ENCODE measurements at places on chromosomes 4 and X.

GRCh38 chr4:56160636-56161035 is 211.9 kb downstream of the CEP135 start:
- DNase-seq, result peak; percentile 80

- no peak for DNase-seq
Observed at GRCh38 chr4:73872316-73873108, 3.3 kb downstream of the CXCL1 start.

DNA sequence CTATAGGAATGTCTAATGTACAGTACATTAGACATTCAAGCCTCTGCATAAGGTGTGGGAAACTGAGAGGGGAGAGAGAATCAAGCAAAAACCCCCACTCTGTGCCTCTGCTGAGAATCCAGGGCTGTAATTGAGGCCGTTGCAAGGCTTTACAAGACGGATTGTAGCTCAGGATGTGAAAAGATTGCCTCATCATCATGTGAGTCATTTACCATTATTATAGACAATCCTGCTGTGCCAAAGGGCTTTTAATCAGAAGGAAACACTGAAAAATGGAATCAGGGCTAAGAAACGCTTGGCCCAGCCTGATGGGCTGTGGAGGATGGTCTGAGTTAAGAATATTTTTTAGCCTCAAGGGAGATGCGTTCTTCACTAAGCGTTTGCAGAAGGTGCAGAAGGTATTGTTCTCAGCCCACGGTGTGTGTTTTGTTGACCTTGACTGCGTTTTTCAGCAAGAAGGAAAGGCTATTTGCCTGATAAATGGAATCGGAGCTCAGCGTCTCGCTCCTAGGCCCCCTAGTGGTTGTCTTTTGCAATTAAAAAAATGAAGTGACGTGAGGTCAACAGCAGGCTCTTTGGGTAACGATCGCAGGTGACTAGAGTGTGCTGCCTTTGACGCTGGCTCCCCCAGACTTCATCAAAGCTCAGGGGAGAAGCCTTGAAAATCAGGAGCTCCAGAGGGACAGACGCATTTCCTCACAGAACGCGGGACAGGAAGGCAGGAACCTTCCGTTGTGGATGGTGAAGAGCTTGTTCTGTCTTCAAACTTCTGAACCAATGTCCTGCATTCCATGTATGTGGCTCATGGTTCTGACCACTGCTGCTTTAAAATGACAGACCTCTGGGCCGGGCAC is 18.1 kb upstream of the CHRNA9 start:
- DNase-seq, result no peak

DNA sequence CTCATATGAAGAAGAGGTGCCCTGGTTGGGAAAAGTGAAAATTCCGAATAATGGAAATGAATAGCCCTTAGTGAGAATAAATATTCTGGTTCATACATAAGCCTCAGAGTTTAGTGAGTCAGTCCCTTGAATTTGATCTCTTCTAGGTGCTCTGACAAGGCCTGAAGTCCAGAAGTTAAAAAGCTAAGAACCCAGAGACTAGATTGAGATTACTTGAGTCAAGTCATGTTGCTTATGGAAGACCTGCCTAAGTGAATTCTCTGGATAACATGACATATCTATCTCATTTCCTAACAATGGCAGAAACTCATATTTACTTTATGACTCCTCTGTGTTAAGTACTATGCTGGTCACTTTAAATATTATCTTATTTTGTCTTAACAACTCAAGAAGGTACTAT is 10.5 kb upstream of the PRSS48 start:
- DNase-seq, result no peak

DNA sequence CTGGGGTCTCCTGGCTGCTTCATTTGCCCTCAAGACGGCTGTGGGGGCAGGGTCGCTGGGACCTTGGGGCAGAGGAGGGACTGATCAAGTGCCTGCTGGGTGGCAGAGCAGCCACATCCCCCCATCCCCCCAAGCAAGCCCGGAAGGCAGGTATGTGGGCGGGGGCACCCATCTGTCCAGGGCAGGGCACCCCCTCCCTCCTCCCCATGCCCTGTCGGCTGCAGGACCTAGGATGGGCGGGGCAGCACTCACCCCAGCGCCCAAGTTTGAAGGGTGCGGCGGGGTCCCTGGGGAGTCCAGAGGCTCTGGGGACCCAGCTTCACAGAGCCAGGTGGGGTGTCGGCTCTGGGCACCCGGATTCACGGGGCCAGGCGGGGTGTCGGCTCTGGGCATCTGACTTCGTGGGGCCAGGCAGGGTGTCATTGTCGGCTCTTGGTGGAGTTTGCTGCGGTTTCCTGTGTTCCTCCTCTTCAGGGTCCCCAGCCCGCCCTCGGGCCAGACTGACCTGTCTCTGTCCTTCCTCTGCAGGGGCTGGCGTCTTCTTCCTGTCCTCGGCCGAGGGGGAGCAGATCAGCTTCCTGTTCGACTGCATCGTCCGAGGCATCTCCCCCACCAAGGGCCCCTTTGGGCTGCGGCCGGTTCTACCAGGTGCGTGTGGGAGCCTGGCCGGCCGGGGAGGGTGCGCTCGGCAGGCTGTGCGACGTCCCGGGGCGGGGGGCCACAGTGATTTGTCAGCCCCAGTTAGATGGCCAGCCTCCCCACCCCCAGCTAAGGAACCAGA is 22.1 kb downstream of the DOK7 start:
- DNase-seq, result peak; percentile 53

DNA sequence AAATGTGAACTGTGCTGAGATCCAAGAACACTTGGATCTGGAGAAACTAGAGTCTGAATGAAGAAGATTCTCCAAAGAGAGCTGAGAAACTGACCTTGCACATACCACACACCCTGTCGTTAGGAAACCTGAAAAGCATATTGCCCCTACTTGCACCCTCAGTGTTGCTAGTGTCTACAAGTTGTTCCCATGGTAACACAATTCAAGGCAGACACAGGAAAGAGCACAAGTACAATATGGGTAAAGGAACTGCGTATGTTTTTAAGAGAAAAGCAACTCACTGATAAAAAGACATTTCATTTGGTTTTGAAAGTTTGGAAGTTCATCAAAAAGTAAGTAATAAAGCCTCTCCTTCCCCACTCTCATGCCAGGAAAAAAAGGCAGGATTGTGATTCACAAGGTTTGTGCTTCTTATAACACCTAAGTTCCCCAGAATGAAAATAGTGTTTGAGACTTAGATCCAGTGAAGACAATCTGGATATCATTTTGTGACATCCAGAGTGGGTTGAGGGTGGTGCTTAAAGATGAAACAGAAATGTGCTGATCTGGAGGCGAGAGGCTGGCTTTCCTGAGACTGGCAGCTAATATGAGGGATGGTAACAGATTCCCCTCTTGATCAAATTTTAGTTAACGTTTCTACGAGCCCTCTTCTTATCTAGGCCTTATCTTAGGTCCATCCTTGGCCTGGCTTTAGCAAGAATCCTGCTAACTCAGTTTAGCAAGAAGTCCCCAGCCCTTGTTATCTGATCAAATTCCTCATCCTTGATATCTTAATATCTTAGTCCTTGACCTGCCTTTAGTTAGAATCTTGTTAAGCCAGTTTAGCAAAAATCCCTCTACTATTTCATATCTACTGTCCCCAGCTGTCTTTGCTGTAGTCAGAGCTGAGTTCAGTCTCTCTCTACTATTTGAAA is 42.3 kb downstream of the NIPAL1 start:
- no peak for DNase-seq

DNA sequence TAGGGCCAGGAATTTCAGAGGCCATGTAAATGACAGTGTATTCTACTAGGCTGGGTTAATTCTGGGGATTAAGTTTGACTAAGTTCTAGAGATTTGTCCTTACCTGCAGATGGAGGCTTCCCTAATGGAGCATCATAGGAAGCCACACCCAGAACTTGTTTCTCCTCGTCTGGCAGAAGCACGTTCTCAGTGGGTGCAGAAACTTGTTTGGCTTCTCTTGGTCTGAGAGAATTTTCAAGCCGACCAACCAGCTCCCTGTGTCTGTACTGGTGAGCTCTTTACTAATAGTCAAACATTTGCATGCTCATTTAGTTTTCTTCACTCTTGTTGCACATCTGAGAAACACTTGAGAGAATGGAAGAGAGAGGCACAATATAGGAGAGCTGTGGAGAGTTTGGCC is 907 bp upstream of the ATP10D start:
- DNase-seq, result no peak

GRCh38 chr4:86449746-86450588 is 90.1 kb upstream of the MAPK10 start:
- no peak for DNase-seq

DNA sequence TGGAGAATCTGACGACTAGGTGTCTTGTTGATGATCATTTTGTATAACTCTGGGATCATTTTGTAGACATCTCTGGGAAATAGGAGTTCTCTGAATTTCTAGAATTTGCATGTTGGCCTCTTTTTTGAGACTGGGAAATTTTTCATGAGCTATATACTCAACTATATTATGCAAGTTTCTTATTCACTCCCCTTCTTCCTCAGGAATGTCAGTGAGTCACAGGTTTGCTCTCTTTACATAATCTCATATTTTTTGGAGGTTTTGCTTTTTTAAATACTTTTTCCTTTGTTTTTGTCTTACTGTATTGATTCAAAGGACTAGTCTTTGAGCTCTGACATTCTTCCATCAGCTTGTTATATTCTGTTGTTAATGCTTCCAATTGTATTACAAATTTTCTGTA is 1324.2 kb downstream of the TECRL start:
- no peak for DNase-seq

DNA sequence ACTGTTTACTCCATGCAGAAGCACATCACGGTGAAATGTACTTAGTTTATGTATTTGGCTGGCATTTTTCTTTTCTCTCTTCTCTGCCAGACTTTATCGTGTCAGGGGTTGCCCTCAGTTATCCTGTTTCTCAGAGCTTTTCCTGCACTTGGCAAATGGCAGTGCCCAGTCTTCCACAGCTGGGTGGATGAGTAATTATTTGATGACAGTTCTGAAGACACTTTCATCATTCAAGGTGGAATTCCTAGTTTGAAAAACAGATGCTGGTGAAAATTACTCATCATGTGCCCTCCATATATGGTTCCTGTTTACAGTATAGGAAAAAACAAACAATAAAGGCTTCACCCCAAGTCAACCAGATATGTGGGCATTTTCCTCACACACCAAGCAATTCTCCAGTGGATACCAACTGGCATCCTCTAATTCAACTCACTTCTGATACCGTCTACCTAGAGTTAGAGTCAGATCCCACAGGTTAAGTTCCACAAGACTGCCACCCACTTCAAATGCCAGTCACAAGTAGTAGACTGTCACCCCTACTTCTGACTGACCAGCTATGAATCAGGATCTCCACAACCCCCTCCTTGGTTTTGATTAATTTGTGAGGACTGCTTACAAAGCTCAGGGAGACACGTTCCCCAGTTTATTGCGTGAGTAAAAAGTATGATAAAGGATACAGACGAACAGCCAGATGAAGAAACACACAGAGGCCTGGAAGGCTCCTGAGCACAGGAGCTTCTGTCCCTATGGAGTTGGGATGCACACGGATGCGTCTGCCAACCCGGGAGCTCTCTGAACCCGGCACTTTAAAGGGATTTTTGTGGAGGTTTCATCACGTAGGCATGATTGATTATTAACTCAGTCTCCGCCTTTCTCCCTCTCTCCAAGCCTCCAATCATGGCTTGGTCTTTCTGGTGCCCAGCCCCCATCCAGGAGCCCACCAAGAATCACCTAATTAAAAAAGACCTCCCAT is 72.9 kb downstream of the CLDN34 start:
- no peak for DNase-seq

- no peak for DNase-seq
Observed at GRCh38 chr4:113687067-113687718, 74.3 kb downstream of the CAMK2D start.

DNA sequence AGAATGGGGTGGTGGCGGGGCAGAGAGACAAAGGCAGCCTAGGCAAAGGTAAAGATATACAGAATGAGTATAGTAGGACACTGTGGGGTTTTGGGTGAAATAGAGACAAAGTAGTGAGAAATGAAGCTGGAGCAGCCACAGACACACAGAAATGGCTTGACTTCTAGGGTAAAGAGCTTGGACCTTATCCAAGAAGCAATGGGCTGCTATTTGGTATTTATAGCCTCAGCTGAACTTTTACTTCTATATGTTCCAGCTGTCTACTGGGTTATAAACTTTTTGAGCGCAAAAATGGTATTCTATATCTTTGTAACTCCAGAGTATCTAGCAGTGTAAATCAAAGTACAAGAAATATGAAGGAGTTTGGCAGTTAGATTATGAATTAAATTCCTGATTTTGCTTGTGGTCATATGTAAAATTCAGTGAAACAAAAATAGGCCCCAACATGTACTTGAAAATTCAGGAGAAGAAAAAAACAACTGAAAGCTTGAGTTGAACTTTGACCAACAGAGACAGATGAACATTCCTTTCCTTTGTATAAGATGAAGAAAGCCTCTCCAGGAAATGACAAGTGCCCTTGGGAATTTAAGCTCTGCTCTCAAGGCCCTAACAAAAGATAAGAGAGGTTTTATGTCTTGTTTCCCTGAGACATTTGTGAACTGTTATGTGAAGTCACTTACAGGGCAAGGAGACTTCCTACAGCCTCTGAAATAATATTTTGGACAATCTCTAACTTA is 354.1 kb downstream of the CHIC1 start:
- DNase-seq, result no peak

- DNase-seq, result no peak
Observed at GRCh38 chrX:6810776-6811175, 275.9 kb upstream of the VCX3A start.

- DNase-seq, result no peak
Observed at GRCh38 chr4:104531390-104531789, 36.7 kb upstream of the CXXC4 start.

DNA sequence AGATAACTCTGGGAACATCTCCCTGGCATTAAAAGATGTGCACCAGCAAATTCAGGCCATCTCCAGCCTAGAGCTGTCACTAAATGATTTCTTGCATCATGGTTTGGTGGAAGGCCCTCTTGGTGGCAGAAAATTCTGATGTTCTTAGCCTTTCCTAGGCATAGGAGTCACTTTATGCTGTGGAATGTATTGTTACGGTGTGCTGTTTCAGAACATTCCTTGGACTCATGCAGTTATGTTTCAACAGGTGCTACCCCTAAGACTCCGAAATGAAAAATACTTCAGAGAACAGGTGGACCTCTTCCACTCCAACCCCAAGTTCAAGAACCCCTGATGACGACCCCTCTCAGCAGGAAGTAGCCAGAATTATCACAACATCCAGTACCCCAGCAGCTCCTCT is 20.3 kb upstream of the PAPSS1 start:
- DNase-seq, result no peak

DNA sequence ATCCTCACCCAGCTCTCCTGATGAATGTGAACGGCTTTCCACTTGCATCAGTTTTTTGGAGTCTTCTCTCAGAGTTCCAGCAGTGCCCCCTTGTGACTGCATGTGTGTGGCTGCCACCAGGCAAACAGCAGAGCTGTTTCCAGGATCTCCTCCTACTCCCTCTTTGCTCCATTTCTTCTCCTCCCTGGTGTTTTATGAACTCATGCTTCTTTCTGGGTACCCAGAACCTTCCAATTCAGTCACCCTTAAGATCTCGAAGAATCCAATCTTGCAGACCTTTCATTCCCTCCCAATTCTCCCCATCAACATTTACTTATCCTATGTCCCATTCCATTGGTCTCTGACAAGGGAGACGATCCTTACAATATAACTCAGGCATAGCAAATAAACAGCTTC is 6.8 kb upstream of the TCEANC start:
- DNase-seq, result peak; percentile 73

DNA sequence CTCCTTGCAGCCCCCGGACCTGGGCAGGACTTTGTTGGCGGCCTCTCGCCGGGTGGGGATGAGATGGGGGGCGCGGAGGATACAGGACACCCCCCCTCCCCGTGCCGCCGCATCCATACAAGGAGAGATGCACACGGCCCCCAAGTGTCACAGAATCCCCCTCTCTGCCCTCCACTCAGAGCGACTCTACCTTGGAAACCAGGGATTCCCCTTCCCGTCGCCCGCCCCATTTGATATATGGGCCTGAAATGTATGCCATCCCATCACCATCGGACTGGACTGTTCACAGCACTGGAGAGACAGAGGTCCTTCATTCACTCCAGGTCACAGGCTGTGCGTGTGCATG is 426 bp downstream of the PORCN start:
- DNase-seq, result no peak
